ENCODE measurements at places on chromosomes 1 and 21. TPM values are rescaled to one million over a fixed set of nuclear protein-coding genes. Genes with fewer than 3 reads are reported as not detected.

GRCh38 chr1:220448217-220448616 is 79.7 kb upstream of the MARK1 start:
- DNase-seq = no peak

GRCh38 chr1:170241266-170241851 is 95.6 kb downstream of the NTMT2 start:
- no peak for DNase-seq

SLC44A3 gene
- 3.9 TPM for polyA plus RNA-seq

- no peak for DNase-seq
These were observed 64.7 kb downstream of the S100B start for GRCh38 chr21:46540087-46540710.

C1orf185 gene
- not detected for polyA plus RNA-seq

SPRR2E gene
- polyA plus RNA-seq = not detected

DNA sequence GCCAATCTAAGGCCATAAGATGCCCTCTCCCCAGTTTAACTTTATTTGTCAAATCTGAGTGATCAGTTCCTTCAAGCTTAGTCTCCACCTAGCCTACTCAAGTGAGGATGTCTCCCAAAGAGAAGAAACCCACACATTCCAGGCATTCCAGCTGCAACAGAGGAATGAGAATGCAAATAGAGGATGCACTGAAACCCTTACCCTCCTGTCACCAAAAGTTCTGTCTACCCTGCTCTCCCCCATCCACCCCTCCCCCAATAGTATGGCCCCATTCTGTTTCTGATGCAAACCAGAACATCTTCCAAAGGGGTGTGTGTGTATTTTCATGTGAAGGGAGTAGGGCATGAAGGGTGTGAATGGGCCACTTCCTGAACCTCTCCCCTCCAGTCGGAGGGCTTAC is 3.0 kb downstream of the DUSP23 start:
- DNase-seq = no peak
